ENCODE measurements at places on chromosomes 4 and X.

DNA sequence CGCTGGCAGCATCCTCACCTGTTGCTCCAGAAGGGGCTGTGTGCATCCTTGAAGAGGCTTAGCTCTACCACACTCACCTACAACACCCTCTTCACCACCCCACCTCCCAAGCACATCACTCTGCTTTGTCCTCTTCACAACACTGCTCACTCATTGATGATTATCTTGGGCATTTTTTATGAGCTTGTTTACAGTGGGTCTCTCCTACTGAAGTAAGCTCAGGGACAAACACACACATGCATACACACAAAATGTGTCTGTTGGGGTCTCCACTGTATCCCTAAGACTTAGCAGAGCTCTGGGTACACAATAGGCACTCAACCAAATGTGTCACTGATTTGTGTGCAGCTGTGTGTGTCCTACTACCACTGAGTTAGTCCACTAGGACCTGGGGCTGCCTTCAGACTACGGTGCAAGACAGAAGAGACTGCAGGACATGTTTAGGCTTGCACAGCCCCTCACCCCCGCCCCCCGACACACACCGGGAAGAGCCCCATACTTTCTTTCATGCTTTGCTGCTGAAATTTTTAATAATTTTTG is 1.3 kb upstream of the GABRE start:
- DNase-seq = no peak

DNA sequence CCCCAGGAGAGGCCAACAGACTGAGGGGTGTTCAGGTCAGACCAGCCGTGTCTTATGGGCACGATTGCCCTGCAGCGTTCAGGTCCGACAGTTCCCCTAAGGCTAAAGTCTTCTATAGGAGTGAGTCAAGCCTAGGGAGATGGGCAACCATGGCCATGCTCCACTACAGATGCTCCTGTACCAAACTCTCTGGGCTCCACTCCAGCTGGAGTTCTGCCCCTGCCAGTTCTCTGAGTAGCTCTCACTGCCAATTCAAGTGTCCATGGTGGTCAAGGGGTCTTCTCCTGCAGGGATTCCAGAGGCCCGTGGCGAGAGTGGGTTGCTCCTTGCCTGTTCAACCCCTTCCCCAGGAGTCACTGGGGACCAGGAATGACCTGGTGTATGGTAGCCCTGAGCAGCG is 38.2 kb downstream of the BEX3 start:
- DNase-seq = no peak

DNA sequence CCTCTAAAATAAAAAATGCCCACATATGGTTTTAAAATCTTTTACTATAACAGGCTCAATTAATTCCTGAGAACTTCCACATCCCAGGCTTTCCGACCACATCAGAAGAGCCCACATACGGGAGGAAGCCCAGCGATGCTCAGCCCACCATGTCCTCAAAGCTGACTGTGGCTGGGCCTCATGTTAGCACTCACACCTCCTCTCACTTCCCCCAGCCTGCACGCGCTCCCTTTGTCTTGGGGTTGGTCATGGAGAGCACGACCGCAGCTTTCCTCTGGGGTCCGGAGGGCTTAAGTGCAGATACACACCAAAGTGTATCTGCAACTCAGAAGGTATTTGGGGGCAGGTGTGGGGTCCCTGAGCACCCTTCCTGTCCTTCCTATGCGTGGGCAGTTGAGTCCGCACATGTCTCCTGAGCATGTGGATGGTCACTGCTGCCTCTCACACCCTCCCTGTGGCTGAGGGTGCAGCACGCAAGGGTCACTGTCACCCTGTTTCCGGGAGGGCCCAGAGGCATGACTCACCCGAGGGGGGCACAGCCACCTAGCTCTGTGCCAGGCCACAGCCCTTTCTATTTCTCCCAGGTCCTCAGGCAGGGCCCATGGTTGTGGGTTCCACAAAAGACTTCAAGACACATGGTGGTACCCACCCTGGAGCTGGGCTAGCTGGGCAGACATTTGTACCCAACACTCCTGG is 21.2 kb downstream of the WDR1 start:
- no peak for DNase-seq

GRCh38 chrX:52852110-52852860 is 15.6 kb downstream of the XAGE3 start:
- no peak for DNase-seq

DNA sequence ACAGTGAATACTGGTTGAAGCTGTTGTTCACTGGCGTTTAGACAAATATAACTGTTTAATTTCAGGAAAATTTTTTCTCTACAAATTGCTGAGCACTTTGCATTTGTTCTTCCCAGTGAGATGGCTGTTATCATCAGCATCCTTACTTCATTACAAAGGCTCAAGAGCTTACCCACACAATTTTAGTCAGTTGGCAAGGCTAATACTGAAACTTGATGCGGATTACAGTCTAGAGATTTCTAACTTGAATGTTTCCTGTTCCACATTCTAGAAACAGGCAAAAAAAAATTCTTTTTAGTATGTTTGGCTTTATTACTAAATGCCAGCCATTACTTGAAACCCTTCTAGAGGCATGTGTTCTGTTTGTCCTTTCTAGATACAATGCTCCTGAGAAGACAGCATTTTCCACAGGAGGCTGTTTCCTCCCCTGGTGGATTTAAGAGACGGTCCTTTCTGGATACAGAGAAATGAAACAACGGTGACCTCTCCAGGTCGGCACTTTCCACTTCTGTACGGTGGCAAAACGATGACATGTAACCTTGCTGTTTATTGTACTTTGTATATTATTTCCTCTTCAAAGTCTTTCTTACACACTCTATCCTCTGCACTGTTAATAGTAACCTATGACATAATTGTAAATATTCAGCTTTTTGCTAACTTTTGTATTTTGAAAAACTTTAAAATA is 80.9 kb downstream of the RFC1 start:
- no peak for DNase-seq
